Osteocyte (in vitro differentiated cells): ENCODE measurements at places on chromosomes 2 and 18.

- DNase-seq, result no peak
Measured at GRCh38 chr18:74455386-74455785, 1.7 kb downstream of the DIPK1C start.

DNA sequence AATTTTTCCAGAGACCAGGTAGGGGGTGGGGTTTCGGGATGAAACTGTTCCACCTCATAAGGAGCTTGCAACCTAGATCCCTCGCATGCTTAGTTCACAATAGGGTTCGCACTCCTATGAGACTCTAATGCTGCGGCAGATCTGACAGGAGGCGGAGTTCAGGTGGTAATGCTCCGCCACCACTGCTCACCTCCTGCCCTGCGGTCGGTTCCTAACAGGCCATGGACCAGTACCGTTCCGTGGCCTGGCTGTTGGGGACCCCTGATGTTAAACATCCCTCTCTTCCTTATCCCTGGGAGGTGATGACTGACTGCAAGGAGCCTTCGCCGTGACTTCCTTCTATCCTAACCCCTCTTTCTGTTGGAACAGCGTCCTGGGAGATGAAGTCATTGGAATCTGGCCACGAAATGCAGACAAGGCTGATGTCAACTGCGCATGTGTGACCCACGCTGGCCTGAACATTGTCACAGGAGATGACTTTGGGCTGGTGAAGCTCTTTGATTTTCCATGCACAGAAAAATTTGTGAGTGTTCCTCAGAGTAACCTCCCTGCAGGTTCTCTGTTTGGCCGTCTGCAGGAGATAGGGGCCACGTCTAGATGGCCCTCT is 82.4 kb downstream of the RTN4 start:
- no peak for DNase-seq

DNA sequence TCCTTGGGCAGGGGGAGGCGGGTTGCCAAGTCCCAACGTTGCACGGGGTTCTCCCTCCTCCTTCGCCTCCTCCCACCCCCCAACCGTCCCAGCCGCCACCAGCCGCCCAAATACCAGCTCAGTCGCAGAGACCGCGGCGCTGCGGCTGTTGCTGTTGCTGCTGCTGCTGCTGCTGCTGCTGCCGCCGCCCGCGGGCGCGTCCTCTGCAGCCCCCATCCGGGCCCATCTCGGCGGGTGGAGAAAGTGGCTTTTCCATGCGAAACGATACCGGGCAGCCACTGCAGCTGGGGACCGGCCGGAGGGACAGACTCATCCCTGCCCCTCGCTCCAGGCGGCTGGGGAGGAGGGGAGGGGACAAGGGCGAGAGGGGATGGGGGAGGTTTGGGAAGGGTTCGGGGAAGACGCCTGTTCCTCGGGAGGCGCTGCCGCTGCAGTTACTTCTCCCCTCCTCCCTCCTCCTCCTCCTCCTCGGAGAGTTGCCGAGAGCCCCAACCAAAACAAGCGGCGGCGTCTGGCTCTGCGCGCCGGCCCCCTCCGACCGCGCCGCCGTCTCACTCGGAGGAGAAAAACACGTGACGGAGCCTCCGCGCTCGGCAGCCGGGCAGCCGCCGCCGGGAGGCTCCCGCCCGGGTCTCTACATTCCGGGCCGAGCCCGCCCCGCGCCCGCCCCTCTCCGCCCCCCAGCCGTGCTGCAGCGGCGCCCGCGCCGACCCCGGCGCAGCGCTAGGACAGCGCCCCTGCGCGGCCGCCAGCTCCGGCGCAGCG is at the start of gene IRS1:
Gene IRS1 (minus strand): TSS at position 610 of the 765 bp plus-strand sequence. CDS start 1,082 bp downstream, outside the sequence.
- DNase-seq, result peak; percentile 89

DNA sequence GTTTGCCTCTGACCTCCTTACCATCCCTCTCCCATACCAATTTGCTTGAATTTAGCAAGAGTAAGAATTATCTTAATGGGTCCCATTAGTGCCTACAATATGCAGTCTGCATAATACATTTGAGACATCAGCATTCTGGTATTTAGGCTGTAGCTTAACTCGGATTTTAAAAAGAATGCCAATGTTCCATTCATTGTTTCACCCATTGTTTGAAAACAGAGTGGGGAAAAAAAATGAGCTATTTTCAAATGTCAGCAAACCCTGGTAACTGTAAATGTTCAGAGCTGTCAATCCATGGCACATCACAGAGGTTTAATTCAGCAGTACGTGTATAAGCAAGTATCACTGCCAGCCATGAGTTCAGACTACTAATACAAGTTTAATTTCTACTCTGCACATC is 61.9 kb upstream of the TSPYL6 start:
- no peak for DNase-seq

GRCh38 chr2:54840559-54841468 is 117.4 kb downstream of the EML6 start:
- no peak for DNase-seq

DNA sequence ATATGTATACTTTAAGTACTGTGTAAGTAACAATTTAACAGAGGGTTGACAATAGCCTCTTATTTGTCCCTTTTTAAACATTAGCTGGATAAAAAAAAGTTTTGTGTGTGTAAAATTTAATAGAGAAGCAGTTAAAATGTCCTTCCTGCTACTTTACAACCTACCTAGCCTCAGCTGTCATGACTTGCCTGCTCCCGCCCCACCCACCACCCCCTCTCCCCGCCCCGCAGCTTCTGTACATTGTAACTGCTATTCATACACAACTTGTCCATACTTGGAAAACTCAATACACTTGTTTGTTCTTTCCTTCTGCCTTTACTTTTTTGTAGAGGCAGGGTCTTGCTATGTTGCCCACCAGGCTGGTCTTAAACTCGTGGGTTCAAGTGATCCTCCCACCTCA is 19.5 kb downstream of the RELCH start:
- no peak for DNase-seq

DNA sequence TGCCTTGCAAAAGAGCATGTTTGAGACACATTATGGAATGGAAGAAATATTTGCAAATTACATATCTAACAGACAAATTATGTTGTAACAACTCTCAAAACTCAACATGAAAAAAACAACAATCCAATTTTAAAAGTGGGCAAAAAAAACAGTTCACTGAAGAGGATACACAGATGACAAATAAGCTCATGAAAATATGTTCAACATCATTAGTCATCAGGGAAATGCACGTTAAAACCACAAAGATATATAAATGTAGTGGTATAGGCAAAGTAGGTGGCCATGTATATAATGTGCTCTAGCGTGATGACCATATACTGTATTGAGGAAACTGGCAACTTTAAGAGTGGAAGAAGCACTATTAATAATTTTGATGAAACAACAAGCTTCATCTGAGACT is 220.1 kb downstream of the IRS1 start:
- no peak for DNase-seq

DNA sequence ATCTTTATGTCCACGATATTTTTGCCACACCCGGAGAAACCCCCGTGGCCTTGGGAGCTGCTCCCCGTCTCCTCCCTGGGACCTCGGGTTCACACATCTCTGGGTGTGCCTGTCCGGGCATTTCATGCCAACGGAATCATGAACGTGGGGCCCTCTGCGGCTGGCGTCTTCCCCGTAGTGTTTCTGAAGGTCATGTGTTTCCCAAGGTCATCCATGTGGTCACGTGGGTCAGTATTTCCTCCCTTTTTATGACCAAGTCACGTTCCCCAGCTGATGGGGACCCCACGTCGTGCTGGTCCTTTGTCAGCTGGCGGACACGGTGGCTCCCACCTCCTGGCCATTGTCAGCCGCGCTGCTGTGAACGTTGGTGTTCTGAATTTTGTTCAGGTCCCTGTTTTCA is 135.7 kb downstream of the NFATC1 start:
- DNase-seq, result no peak

DNA sequence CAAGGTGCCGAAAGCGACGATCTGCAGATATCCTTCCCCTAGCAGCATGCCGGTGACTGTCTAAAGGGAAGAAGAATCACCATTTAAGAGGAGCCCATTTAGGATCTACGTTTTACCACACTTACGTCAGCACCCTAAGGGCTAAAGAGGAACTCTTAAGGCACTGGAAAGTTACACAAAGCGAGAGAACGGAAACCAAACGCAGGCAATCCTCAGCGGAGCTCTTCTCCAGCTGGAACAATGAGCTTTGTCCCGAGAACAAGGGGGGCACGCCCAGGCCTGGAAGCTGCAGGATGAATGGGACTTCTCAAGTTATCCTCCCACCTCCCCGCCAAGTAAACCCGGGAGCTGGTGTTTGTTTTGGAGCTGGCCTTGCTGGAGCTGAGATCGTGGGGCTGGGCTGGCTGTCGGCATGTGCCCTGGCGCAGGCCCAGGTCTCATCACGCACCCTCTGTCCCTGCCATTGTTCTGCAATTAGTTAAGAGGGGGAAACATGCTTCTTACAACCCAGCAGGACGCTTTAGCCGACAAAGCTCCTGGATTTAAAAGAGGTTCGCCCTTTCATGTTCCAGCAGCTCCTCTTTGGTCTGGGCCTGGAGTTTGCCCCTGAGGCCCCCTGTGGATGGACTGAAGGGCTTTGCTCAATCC is 36.4 kb downstream of the PXDN start:
- peak; percentile 88 for DNase-seq

GRCh38 chr18:68035774-68036522 is 519.4 kb upstream of the DSEL start:
- no peak for DNase-seq

DNA sequence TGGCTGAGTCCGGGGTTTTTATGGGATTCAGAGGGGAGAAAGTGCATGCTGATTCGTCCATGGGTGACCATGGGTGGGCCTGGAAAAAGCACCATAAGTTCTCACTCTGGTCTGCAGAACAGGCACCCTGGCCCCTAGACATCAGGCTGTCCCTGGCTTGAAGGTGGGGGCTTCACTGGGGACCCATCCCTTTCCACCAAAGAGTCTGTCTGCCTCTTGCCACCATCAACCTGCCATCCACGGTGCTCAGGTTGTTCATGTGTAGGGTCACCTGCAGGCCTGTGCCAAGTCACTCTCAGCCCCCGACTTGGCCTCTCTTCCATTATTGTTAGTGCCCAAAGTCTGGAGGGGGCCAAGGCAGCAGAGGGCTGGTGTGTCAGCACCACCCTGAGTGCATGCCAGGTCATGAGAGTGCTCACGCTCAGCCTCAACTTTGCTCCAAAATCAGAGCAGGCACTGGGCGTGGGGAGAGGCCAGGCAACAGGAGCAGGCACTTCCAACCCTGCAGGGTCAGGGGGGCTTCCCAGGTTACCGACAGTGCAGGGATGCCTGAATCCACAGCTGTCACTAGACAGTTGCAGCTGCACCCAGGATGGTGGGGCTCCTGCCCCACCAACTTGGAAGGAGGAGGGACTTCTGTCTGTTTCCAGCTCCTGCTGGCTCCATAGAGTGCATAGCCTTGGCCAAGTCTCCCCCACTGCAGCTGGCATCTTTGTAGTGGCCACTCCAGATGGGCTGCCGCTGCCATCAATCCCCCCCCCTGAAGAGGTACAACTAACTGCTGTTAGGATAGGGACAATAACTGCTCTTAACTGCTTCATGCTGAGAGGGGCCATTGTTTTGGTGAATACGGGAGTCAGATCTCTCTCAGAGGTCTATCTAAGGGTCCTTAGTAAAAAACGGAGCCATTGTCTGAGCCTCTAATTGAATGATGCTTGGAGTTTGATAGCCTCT is 209.3 kb downstream of the AKAIN1 start:
- DNase-seq, result no peak

DNA sequence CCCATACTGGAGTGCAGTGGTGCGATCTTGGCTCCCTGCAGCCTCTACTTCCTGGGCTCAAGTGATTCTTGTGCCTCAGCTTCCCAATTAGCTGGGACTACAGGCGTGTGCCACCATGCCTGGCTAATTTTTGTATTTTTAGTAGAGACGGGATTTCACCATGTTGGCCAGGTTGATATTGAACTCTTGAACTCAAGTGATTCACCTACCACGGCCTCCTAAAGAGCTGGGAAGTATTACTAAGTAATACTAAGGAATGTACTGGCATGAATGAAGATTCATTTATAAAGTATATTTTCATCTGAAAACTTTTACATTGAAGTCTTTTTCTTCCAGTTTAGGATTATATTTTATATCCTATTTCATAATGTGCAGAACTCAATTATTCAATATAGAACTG is 38.1 kb downstream of the NUP35 start:
- no peak for DNase-seq

GRCh38 chr2:219736209-219736608 is 108.8 kb downstream of the SLC4A3 start:
- DNase-seq, result peak; percentile 30

- DNase-seq, result no peak
Measured at GRCh38 chr2:85906748-85907147, 18.0 kb upstream of the ST3GAL5 start.

- DNase-seq, result peak; percentile 67
Measured at GRCh38 chr18:74479486-74480148, 16.5 kb upstream of the CNDP2 start.

DNA sequence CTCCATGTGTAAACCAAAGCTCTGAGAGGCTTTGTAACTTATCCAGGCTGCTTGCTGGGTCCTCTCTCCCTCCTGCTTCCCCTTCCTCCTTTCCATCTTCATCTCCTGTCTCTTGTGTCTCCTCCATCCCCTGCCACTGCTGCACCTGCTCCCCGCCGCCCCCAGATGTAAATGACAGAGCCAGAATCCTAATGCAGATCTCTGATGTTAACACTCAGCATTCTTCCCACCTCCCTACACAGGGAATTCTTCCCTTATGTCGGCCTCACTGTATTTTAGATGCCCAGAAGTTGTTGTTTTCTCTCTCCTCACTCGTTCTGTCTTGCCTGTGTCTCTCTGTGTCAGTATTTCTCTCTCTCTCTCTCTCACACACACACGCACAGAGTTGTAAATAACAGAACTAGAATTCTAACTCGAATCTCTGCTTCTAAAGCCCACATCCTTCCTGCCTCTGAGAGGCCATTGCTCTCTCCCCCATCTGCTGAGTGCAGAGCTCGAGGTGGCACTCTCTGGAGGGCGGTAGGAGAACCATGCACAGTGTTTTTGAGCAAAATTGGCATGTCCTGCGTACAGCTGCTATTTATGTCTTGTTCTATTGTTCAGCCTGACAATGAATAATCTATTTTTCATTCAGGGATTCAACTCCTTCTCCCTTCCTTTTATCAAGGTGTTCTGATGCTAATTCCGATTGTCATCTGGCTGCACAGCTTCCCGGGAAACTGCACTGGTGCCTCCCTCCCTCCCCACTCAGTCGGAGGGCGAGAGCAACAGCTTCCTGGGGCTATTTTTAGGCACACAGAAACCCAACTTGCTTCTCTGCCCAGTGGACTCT is 219.9 kb downstream of the SH3RF3 start:
- DNase-seq, result peak; percentile 32

DNA sequence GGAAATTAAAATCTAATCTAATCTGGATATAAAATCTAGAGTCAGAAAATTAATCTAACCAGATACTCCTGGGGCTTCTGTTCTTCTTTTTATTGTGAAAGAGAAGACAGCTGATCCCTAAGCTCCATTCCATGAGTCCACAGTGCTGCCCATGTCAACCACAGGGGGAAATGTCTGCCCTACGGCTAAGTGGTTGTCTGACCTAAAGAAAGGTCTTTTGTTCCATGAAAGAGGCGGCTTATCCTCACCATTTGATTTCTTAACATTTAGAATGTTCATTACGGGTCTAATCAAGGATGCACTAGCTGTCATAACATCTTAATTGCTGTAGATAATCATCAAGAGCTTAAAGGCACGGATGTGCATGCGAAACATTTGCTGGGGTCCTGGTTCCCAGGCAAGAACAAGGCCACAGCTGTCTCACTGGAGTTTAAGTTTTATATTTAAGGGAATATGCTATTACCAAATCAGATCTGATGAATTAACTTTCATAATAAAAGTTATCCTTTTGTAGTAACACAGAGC is 162.6 kb downstream of the PAX3 start:
- DNase-seq, result no peak
